ENCODE measurements at places on chromosomes 1 and 21.

GRCh38 chr1:101237229-101237837, 514 bp downstream of the S1PR1 start:
- DNase-seq = no peak

DNA sequence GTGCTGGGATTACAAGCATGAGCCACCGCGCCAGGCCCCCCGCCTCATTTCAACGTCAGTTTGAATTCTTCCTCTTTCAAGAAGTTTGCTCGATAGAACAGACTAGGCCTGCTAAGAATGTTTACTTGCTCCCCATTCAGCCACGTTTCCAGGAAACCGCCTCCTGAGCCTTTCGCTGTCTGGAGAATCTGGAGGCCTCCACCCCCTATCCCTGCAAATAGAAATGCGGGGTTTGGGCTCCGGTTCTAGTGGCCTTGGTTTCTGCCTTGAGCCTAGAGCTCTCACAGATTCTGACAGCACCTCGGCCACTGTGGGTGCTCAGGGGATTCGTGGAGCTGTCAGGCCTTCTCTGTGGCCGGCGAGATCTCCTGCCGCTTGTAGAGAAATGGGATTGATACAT, 84.3 kb downstream of the UBIAD1 start:
- no peak for DNase-seq

GRCh38 chr1:30366911-30367310, 356.5 kb downstream of the MATN1 start:
- DNase-seq = no peak

- no peak for DNase-seq
Observed at GRCh38 chr21:16370186-16370585, 640.4 kb downstream of the USP25 start.

GRCh38 chr1:56003846-56004245, 575.5 kb downstream of the PLPP3 start:
- no peak for DNase-seq

DNA sequence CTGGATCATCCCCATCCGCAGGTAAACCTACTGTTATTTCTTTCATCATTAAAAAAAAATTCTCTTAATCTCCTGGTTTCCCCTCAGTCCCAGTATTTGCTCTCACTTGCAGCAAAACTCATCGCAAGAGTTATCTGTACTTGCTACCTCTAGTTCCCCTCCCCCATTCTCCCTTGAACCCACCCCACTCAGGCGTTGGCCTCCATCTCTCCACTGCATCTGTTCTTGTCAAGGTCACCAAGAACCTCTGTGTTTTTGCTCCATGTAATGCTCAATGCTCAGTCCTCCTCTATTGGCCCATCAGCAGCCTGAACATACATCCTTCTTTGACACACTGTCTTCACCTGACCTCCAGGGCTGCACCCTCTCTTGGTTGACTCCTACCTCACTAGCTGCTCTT, 4.6 kb downstream of the PKLR start:
- no peak for DNase-seq

DNA sequence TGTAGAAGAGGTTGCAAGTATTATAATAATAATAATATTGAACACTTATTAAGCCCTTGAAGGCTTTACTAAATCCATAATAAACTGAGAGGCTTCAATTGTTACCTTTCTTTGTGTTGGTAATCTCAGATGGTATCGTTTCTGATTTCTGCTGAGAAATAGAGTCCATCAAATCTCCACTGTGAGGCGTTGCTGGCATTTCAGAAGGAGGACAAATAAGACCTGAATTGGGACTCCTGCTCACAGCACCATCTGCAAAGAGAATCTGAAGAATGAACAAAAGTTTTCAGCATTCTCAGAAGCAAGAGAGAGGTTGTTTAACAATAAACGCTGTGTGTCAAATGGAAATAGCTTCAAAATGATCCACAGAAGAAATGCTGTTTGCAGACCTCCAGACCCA, 93.7 kb downstream of the WDR3 start:
- DNase-seq = no peak

DNA sequence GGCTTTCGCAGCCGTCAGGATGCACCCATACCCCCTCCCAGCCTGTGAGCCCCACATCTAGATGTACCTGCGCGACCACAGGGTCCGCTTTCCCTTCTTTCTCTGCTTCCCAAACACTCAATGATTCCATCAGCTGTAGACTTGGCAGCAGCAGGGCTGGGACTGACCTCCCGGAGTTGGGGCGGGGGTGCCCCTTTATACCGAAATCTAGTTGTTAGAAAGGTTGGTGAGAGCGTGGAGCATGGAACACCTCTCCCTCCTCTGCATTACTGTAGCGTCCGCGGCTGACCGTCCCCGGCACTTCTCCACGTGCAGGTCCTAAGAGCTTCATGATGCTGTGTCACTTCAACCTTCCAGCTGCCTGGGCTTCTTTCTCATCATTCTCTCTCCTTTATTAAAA, 21.1 kb upstream of the ACTRT2 start:
- no peak for DNase-seq

- no peak for DNase-seq
Observed at GRCh38 chr1:160307118-160307791, 22.3 kb upstream of the PEX19 start.

DNA sequence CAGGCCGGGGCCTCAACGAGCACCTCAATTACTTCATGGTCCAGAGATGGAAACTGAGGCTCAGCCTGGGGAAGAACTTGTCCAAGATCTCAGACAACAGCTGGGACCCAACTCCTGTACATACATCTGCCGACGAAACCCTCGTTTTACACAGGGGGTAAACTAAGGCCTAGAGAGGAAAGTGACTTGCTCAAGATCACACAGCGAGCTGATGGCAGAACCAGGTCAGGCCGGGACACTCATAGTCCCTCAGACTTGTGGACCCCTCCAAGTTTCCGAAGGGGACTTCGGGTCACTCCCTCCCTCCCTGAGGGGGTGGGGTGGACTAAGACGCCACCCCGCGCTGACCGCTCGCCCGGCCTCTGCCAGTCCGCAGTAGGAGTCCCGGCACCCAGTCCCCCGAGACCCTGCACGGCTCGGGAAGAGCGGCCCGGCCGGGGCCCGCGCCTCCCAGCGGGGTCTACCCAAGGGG, 430 bp downstream of the WASF2 start:
- DNase-seq = peak; percentile 26

- DNase-seq = peak; percentile 7
Observed at GRCh38 chr1:202615501-202616354, 94.5 kb downstream of the SYT2 start.

DNA sequence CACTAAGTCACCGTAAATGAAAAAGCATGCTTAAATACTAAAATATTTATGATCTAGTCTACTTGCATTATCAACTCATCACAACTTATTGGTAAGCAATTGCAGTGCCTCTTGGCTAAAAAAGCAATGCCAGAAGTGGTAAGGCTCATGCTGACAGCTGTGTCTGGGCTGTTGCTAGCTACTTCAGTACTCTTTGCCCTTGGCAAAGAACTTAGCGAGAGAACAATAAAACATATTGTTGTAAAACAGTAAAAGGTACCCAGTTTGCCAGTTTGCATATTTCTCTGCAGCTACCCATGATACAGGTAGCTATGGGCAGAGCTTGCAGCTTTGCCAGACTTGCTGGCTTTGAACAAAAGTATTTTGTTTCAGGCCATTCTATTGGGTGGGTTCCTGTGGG, 73.1 kb downstream of the ATP6V1G3 start:
- no peak for DNase-seq
